ENCODE measurements at places on chromosomes 1 and 21. TPM values are rescaled to one million over a fixed set of nuclear protein-coding genes. Genes with fewer than 3 reads are reported as not detected.

DNA sequence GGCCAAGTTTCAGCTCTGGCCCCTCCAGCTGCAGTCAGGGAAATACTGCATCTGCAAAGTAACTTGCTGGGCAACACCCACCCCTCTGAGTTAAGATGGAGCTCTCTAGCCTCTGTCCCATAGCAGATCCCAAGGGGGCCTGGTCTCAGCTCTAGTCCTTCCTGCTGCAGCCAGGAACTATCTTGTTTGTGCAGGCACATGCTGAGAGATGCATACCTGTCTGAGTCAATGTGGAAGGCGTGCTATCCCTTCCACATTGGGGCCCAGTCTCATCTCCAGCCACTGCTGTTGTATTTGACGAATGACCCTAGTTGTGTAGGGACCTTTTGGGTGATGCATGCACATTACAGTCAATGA lies 76.4 kb downstream of the CTH start:
- no peak for DNase-seq

GRCh38 chr1:69569576-69570328 lies 2.0 kb downstream of the LRRC7 start:
- DNase-seq: no peak

DNA sequence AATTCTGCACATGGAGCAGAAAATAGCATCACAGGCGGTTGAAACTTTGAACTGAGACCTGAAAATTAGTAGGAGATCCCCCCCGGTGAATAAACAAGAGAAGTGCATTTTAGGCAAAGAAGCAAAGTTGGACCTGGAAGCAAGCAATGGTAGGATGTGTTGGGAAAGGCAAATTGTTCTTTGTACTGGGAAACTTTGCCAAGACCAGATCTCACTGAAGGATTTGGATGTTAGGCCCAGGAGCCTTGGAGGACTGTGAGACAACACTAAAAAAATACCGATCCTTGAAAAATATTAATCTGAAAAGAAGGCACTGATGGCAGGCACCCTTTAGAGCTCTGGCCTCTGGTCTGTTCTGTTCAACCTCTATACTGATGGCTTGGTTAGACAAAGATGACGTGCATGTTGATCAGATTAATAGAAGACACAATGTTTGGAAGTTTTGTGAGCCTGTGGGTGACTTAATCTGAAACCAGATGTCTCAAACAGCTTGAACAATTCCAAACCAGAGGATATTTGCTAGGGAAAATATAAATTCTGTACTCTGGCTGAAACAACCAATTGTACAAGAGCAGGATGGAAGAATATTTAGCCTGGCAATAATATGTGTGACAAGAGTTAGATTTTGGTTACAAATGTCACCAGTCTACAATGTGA lies 108.4 kb downstream of the ROR1 start:
- no peak for DNase-seq

DNA sequence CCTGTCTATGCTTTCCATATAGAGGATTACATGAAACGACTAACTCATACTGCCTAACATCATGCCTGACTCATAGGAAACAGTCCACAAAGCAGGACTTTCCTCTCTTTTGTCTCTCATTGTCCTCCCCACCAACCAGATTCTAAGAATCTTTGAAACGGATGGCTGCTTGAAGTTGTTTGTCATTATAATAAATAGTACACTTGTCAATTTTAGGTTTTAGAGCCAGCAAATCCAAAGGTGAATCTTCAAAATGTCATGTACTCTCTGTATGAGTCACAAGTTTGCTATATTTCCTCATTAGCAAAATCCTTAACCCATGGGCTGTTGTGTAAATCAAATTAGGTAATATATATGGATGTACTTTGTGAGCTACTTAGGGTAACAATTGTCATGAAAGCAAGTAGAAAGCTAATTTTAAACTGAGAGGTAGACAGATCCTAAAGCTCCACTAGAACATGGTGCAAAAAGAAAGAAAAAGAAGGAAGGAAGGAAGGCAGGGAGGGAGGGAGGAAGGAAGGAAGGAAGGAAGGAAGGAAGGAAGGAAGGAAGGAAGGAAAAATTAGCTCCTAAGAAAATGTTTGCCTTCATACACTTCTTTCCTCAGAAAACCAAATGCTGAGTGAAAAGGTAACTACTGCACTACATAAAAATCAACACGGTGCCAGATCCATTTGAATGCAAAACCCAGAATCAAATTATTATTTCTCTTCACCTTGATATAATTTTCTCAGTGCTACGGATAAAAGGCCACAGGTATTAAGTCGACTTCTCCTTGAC lies 129.5 kb upstream of the PRMT6 start:
- DNase-seq: peak; percentile 42

DNA sequence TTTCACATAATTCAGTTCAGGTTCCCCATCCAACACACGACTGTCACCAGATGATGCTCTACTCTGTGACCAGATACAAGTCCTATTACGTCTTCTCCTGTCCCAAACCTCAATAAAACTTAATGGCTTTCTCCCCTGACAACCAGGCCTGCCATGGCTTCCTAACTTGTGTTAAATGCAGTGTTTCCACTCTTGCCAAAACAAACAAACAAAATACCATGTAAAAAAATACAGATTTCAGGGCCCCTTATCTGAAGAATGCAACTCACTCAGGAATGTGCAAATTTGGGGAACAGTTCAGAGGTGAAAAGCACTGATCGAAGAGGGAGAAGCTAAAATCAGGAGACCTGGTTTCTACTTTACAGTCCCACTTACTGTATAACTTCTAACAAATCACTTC lies 863 bp upstream of the NUF2 start:
- DNase-seq: no peak

DNA sequence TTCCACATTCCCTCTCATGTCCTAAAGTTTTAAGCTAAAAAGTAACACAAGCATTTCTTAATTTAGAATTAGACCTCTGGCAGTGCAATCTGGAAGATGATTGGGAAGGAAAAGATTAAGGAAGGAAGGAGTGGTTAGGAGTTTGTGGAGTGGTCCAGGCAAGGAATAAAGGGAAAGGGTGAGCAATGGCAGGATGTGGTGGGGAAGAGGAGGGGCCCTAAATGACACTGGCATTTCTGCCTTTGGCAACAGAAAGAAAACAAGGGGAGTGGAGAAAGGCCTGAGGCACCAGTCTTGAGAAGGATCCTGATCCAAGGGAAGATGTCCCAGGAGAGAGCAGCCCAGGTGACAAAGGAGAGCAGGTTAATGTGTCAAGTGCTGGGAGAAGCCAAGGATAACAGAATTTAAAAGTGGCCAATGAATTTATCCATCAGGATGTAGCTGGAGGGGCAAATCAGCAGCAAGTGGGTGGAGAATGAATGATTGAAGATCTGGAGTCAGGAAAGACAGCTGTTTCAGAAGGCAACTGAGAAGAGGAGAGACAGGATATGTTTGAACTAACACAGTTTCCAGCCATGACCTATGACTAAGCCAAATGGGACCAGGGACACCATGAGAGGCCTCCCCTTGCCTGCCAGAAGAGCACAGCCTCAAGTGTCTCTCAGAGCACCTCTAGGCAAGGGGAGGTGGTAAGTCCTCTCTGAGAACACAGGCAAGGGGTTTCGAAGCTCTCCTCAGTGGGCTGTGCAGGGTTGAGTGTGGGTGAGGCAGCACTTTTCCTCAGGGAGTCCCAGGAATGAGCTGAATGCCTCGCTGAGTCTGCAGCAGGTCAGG lies 20.9 kb upstream of the LY9 start:
- no peak for DNase-seq

DNA sequence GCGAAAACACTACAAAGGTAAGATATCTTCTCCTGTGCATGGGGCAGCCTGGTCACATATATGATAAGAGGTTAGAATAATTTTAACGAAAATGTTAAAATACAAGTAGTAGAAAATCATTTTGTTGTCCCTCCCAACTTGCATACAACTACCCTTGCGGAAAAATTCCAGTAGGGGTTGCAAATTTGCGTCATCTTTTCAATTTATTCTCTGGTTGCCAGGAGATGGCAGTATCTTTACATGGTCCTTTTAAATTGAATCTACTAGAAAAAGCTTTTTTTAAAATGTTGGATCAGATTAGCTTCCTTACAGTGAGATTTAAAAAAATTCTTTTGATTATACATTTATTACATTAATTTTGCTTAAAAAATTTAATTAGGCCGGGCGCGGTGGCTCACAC lies 10.9 kb downstream of the S100PBP start:
- DNase-seq: no peak

DNA sequence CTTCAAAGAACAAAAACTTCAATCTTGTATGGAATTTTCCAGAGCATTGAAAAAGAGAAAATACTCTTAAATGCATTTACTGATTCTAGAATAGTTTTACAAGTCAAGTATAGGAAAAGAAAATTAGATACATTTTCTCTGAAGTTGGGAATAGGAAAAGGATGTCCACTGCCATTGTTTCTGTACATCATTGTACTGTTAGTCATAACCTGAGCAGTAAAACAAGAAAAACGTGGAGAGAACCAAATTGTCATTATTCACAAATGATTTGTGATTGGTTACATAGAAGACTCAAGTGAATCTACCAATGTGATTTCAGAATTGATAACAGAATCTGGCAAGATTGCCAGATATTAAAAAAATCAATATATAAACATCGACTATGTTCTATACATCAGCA lies 27.4 kb downstream of the PRKACB start:
- DNase-seq: no peak

- no peak for DNase-seq
Observed at GRCh38 chr1:247400685-247401084, 15.3 kb upstream of the NLRP3 start.

- peak; percentile 98 for DNase-seq
Observed at GRCh38 chr1:172476218-172476811, 32.4 kb upstream of the PIGC start.

DNA sequence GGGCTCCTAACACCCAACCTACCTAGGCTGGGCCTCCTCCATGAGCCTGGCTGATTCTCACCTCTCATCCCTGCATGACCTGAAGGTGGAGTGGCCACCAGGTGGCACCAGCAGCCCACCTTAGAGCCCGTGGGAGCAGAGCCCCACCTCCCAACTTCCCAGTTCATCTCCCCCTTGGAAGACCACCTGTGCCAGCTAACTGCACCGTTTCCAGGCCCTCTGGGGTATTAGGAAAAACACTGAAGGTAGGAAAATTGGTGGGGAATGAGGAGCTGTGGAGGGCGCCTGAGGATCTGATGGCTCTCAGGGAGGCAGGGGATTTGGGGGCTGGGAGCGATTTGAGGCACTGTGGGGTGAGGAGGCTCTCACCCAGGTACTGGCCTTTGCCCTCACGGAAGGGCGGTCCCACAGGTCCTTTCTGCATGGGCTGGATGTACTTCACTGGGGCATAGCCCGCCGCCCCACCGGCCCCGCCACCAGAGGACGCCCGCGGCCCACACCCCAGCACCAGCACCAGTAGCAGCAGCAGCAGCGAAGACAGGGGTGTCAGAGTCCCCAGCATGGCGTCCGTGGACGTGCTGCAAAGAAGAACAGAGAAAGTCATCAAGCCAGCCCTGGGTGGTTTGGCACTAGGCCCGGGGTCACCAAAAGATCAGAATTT lies 11.1 kb downstream of the ADPRS start:
- DNase-seq: peak; percentile 49

- DNase-seq: peak; percentile 22
Observed at GRCh38 chr1:233168384-233168783, 127.1 kb downstream of the PCNX2 start.

- DNase-seq: no peak
Observed at GRCh38 chr1:88780485-88780884, 96.4 kb downstream of the PKN2 start.

DNA sequence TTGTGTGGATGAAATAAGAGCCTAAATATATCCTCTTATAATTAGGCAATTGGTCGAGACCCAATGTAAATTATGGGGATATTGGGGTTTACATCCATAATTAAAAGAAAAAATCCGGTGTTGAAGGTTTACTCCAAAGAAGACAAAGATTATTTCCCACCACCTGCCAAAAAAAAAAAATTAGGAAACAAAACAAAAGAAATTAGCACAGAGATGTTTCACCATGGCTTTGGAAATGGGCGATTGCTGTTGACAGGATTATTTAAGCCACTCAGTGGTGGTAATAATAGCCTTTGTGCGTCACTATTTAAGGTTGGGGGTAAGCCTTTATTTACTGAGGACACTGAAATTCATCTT lies 585 bp upstream of the GLRX2 start:
- DNase-seq: no peak

DNA sequence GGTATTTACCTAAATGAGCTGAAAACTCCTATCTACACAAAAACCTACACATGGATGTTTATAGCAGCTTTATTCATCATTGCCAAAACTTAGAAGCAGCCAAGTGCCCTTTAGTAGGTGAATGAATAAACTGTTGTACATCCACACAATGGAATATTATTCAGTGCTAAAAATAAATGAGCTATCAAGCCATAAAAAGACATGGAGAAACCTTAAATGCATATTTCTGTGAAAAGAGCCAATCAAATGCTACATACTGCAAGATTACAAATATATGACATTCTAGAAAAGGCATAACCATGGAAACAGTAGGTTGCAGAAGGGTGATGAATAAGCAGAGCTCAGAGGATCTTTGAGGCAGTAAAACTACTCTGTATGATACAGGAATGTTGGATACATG lies 23.3 kb downstream of the ABCB10 start:
- no peak for DNase-seq

DNA sequence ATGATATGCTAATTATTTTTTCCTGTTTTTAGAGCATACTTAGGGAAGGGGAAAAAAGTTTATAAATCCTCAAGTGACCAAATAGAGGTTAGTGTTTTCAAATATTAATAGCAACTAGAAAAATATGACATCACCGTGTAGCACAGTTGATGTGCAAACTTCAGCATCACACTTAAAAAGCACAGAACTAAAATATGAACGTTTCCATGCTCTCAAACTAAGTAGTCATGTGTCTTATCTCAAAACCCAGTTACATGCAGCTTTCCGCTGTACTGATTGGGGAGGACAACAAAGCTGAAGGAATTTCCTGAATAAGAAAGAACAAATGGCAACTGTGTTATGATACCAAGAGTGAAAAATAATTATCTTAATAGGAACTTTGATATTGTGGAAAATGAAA lies 903.7 kb downstream of the ADGRL2 start:
- DNase-seq: no peak

GRCh38 chr1:204307334-204307883 lies 52.3 kb downstream of the PLEKHA6 start:
- DNase-seq: no peak

DNA sequence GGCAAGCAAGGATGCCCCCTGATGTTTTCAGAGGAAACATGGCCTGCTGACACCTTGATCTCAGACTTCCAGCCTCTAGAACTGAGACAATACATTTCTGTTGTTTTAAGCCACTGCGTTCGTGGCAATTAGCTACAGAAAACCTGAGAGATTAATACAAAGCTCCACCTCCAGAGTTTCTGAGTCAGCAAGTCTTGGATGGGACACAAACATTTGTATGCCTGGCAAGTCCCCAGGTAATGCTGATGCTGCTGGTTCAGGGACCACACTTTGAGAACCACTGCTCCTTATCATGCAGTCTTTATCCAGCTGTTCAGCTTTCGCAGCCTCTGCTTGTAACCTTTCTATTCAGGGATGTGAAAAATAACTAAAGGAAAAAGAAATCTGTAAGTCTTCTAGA lies 565.7 kb upstream of the PLXNA2 start:
- peak; percentile 50 for DNase-seq

GRCh38 chr1:108512239-108513043 lies 47.5 kb upstream of the EEIG2 start:
- DNase-seq: no peak

GRCh38 chr1:210920258-210920657 lies 213.7 kb downstream of the KCNH1 start:
- DNase-seq: no peak

The ORC1 gene
- 1.2 TPM for total RNA-seq

The S100A2 gene
- total RNA-seq: 2,255 TPM

The TEKT2 gene
- not detected for total RNA-seq

The PRAMEF17 gene
- not detected for total RNA-seq

The NOS1AP gene
- 0.96 TPM for total RNA-seq

The SH2D5 gene
- 13.2 TPM for total RNA-seq

The TAS1R3 gene
- under 0.01 TPM for total RNA-seq

The KRTAP12-2 gene
- total RNA-seq: not detected

The ROR1 gene
- 21.8 TPM for total RNA-seq

The CTSE gene
- total RNA-seq: 0.61 TPM

The NCDN gene
- 34.2 TPM for total RNA-seq

All from mammary epithelial cell (primary cell).